ENCODE measurements at places on chromosomes 11 and 22.

GRCh38 chr11:7796842-7797241 is at the start of gene OR5P2:
OR5P2 (minus strand) TSS chr11:7796942; CDS start chr11:7796942, 0 bp downstream.
- DNase-seq: no peak

DNA sequence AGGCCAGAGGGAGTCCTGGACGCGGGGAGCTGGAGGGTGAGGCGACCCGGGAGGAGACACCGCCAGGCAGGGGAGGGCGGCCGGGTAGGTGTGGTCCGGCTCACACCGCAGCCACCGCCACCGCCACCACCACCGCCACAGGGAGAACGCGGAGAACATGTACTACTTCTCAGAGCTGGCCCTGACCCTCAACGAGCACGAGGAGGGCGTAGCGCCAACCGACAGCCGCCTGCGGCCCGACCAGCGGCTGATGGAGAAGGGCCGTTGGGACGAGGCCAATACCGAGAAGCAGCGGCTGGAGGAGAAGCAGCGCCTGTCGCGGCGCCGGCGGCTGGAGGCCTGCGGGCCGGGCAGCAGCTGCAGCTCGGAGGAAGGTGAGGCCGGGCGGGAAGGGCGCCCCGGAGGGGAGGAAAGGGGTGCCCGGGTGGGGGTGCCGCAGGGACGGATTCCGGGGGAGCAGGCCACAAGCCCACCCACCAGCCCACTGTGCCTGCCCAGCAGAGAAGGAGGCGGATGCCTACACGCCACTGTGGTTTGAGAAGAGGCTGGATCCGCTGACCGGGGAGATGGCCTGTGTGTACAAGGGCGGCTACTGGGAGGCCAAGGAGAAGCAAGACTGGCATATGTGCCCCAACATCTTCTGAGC is 62.8 kb downstream of the MORC2 start:
- no peak for DNase-seq

DNA sequence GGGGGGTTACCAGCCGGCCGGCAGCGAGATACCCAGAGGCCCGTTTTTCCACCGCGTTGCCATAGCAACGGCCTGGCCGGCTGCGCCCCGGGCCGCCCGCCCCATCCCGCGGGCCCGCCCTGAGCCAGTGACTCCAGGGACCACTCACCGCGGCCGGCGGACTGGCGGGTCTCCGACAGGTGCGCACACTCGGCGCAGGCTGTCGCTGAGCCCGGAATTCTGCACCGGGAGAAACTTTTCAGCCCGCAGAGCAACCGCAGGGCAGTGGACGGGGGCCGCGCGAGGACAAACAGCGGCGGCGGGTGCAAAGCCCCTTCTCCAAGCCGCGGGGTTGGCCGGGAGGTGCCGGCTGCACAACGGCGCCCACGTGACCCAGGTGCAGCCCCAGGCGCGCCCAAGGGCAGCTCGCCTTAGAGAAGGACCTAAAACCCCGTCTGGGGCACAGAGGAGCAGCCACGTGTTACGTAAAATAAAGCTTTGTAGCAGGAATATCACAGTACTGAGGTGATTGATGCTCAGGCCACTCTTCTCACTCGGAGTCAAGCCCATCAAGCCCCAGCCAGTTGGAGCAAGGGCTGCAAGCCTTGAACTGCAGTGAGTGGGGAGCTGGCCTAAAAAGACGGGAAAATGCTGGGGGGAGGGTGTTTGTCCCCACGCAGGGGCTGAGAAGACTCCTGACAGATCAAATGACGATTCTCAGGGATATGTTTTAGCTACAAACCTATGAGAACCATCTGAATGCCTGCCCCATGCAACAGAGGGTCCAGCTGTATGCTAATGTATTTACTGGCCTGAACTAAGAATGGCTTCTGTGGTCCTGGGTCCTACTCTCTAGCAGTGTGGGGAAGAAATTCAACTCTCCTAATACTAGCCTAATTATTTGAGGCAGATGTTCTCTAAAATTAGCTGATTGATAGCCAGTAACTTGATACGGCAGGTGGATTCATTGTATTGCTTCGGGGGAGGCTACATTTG is at the start of gene STK33:
STK33 (minus strand) TSS at position 294 of the 975 bp plus-strand sequence. CDS start 119,323 bp downstream, outside the sequence.
- DNase-seq: no peak

- no peak for DNase-seq
Measured at GRCh38 chr11:26283852-26284408, 48.0 kb upstream of the ANO3 start.

- DNase-seq: no peak
Measured at GRCh38 chr11:541433-541885, 4.1 kb downstream of the LRRC56 start.

- no peak for DNase-seq
Measured at GRCh38 chr22:48262596-48263430, 1500.4 kb downstream of the TBC1D22A start.

DNA sequence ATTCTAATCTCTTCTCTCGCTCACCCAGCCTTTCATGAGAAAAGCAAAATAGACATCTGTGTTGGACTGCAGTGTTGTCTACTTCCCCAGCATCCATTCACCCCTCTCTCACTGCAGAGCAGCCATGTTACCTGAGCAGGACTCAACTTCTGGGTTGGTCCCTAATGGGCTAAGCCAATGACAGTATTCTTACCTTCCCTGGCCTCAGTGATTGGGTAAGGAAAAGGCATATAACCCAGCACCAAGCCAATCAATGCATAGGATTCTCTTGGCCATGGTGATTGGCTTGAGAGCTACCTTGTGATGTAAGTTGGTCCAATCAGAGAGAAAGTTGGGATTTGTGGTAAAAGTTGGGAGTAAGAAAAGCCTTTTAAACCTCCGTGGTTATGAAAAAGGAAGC is 99.8 kb upstream of the NECTIN1 start:
- no peak for DNase-seq

DNA sequence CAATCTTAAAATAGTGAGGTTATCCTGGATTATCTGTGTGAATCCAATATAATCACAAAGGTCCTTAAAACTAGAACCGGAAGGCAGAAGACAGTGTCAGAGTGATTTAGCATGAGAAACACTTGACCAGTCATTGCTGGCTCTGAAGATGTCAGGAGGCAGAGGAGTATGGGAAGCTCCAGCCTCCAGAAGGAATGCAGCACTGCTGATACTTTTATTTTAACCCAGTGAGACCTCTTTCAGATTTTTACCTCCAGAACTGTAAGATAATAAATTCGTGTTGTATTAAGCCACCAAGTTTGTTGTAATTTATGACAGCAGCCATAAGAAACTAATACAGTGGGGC is 134.4 kb upstream of the ZC3H12C start:
- no peak for DNase-seq

GRCh38 chr11:29963796-29964195 is 53.0 kb downstream of the KCNA4 start:
- no peak for DNase-seq

DNA sequence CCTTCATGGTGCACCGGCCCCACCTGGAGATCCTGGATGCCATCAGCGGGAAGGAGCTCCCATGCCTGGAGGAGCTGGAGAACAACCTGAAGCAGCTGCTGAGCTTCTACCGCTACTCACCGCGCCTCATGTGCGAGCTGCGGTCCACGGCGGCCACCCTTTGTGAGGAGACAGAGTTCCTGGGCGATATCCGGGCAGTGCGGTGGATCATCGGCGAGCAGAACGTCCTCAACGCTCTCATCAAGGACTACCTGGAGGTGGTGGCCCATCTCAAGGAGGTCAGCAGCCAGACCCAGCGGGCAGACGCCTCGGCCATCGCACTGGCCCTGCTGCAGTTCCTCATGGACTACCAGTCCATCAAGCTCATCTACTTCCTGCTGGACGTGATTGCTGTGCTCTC is 59.2 kb downstream of the SYT13 start:
- DNase-seq: no peak

DNA sequence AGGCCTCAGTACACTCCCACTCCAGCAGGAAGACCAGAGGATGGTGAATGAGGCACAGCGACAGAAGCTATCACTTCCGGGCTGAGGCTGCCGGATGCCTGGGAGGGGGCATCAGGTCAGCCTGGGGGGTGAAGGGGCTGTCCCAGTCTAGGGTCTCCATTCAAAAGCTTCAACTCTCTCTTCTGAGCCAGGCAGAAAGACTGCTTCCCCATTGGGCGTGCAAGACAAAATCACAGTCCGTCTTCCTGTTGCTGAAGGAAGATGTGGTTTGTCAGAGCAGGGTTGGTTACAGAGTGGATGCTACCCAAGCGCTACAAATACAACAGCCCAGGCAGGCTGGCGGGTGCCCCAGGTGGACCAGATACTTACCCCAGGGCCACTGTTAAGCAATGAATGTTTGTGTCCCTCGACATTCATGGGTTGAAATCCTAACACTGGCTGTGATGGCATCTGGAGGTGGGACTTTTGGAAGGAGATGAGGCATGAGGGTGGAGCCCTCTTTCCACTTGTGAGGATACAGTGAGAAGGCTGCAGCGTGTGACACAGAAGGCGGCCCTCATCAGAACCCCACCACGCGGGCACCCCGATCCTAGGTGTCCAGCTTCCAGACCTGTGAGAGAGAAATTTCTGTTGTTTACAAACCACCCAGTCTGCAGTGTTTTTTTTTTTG is 12.0 kb downstream of the UPK3A start:
- DNase-seq: no peak
